Endothelial cell of umbilical vein (primary cell): ENCODE measurements at places on chromosomes 12 and 14.

DNA sequence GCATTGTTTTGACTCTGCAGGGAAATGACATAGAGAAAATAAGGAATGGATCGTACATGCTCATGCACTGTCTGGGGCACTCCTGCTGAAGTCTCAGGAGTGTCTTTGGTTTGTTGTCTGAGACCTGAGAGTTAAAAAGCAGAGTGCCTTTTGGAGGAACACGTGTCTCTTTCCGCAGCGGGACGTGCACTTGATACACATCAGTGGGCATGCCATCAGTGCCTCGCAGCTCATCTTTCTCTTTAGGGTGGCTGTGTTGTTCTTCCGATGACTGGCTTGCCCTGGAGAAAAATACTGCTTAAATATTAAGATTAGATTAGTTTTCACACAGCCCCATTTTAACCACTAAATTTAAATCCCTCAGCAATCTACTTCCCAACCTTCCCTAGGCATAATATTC is 835.9 kb downstream of the DIO2 start:
- no peak for DNase-seq

- DNase-seq, result no peak
Observed at GRCh38 chr14:42855085-42855484, 1248.4 kb downstream of the LRFN5 start.

- DNase-seq, result no peak
Observed at GRCh38 chr14:57864659-57865058, 1.2 kb downstream of the SLC35F4 start.

DNA sequence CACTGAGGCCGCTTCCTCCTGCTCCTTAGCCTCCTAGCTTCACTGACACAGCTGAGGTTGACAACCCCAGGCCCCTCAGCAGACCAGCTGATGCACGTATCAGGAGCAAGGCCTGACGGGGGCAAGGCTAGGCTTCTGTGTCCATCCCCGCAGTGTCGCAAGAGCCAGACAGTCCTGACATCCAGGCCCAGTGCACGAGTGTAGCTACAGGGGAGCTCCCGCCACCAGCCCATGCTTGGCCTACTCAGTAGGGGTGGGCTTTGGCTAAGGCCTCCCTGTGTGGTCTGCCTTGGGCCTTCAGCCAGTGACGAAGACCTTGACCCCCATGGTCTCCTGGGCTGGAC is 179.1 kb downstream of the DPF3 start:
- no peak for DNase-seq

- DNase-seq, result no peak
Observed at GRCh38 chr12:121657305-121658008, 12.0 kb downstream of the MORN3 start.

DNA sequence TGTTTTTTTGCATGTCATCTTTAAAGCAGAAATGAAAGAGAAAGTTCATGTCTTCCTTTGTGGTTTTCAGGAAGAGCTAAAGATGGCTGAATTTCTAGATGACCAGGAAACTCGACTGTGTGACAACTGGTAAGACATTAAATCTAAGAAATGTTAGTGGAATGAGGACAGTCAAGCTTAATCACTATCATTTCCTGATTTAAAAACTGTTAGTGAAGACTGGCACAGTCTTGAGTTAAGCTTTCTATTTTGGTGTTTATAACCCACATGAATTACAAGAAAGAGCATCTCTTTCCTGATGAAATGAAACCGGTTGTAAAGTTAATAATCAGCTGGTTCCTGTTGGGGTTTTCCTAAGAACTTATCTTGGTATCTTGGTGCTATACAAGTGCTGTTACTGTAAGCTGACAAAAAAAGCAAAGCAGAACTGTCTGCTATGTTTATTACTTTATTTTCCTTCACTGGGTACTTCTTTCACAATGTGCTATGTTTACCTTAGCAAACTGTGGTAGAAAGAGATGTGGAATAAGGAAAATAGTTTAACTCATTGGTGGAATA is 5.2 kb downstream of the TRAFD1 start:
- DNase-seq, result peak; percentile 72

DNA sequence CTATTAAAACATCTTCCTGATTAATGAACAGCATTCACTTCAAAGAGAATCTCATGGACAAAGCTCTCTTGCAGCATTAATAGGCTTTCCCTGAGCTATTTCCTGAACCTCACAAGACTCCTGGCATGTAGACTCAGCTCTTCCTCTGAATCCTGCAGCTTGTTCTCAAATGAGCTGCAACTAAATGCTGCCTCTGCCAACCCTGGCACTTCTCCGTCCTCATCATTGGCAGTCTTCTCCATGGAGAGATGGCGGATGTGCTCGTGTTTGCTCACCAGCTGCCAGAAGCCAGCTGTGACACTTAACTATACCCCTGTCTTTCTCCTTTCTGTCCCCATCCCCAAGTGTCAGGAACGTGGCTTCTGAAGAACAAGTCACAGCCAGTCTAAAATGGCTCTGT is 232.1 kb downstream of the FOXN3 start:
- no peak for DNase-seq

- peak; percentile 61 for DNase-seq
Observed at GRCh38 chr14:39368261-39368959, 63.8 kb downstream of the FBXO33 start.

- DNase-seq, result no peak
Observed at GRCh38 chr12:124869059-124869665, 5.5 kb upstream of the SCARB1 start.

DNA sequence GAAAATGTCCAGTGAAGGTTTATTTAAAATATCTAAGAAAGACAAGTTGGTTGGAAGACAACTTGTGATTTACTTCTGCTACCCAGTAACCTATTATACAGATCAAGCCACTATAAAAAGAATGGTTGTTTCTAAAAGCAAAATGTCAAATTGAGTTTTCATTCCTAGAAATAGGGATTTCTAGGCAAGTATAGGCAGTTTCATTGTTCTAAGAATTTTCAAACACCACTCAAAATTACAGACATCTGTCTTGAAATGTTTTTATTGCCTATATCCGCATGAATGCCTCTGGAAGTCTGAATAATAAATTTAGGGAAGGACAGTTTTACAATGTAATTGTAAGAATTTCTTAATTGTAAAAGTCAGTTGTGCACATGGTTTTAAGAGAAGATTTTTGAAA is 8.6 kb downstream of the YEATS4 start:
- no peak for DNase-seq

DNA sequence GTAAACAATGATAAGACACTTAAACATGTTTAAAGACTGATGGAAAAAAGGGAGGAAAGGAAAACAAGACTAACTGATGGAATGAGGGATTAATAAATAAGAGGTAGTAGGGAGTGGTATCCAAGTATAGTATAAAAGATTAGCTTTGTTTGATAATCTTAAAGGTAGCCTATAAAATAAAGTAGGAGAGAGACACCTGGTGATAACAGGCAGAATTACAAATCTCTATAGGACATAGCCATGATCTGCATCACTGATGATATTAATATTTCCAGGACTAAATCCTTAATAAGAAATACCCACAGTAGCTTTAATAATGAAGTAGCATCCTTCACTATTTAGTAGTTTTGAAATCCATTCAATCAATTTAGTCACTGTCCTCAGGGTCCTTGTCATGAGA is 30.4 kb downstream of the DLGAP5 start:
- DNase-seq, result peak; percentile 57

DNA sequence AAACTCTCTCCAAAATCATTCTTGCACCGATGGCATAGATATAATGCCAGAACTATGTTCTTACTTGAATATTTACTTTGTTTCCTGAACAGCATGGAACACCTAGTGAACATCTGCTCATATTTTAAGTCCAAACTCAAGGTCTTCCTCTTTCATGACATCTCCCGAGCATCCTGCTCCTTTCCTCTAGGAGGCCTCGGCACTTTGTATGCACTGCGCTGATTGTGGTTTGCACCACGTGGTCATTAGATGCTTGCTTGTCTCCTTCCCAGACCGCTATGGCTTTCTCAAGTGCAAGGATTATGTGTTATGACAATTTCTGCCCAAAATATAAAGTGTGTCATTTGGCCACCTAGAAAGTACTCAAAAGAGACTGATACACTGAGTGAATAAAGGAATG is 912.0 kb downstream of the GALC start:
- DNase-seq, result no peak
